Stimulated activated CD8-positive, alpha-beta memory T cell treated with anti-CD3 and anti-CD28 coated beads, Interleukin-15, amount 100 ng/mL, for 1 hour (primary cell): ENCODE measurements at places on chromosomes 1 and 21.

DNA sequence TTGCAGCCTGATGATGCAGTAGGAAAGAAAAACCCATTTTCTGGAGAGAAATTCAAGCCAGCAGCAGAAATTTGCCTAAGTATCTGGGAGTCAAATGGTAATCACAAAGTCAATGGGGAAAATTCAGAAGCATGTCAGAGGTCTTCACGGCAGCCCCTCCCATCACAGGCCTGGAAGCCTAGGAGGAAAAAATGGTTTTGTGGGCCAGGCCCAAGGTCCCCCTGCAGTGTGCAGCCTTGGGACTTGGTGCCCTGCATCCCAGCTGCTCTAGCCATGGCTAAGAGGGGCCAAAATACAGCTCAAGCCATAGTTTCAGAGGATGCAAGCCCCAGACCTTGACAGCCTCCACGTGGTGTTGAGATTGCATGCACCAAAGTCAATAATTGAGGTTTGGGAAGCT, 334.8 kb downstream of the PTBP2 start:
- DNase-seq, result no peak

DNA sequence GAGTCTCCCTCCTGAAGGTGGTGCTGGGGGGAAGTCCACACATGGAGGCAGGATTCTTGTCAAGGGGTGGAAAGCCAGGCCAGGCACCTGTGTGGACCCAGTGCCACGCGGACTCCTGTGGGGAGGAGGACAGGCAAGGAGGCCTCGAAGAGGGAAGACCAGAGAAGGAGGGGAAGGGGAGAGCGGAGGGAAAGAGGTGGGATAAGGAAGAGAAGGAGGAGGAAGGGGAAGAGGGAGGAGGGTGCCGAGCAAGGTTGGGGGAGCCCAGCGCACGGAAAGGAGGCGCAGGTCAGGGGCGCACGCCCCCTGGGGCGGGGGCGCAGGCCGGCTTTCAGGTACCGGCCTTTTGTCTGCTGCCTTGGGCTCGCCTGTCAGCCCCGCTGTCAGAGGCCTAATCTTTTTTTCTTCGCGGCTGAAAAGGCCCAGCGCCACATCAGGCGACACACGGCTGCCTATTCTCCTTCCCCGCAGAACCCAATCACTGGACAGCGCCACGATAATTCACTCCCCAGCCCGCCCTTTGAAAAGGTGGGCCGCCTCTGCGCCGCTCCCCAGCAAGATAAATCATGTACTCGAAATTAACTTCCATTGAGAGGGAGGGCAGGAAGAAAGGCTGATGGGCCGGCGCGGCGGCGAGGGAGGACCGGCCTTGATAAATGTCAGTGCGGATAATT, 42.5 kb downstream of the PRDM16 start:
- DNase-seq, result no peak

DNA sequence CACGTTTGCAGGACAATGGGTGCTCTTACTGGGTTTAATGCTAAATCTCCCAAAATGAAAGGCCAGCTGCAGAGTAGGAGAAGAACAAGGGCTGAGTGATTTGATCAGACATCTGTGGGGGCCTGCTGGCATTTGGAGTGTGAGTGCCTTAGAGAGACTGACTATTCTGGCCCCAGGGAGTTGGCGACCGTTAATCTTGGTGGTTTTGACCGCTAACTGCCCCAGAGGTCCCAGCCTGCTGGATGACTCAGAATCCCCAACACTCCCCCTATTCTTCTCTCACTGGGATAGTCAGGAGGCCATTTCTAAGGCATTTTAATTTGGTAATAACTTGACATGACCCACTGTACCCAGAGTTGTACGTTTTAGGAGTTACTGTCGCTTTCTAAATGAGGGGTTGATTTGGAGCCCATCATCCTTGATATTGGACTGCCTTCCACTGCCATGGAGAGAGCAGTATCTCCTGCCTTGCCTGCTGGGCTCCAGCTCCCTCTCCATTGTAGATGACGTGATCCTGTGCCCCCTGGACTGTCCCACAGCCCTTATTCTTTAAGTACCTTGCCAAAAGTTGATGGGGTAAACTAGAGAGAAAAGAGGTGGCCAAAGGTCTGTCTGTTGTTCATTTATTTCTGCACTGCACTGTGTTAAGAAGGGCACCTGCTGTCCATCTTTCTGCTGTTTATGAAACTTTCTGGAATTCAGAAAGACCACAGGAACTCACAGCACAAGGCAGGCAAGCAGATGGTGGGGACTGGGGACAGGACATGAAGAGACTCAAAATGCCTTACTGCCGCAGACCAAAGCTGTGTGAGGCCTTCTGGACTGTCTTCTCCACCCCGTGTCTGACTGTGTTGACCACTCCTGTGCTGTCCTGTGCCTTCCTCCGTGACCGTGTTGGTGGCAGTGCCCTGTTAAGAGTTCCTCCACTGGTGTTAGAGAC, 98.2 kb upstream of the ARTN start:
- DNase-seq, result no peak

- DNase-seq, result no peak
Measured at GRCh38 chr1:106780806-106781569, 275.5 kb upstream of the PRMT6 start.

DNA sequence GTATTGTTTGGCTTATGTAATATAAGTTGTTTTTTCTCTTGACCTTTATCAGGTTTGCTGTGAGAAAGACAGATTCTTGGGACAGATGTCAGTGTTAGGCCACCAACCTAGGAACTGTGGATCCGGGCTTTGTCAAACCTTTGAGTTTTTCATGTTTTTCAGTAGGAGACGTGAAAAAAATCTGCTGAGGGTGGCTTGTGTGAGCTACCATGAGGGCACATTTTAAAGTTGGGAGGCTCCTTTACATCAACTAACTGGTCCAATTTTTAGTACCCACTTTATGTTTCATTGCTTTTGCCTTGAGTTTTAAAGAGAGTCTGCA, 801 bp downstream of the RPS6KC1 start:
- DNase-seq, result no peak

- no peak for DNase-seq
Measured at GRCh38 chr1:153827168-153827964, 52.2 kb downstream of the SLC27A3 start.

DNA sequence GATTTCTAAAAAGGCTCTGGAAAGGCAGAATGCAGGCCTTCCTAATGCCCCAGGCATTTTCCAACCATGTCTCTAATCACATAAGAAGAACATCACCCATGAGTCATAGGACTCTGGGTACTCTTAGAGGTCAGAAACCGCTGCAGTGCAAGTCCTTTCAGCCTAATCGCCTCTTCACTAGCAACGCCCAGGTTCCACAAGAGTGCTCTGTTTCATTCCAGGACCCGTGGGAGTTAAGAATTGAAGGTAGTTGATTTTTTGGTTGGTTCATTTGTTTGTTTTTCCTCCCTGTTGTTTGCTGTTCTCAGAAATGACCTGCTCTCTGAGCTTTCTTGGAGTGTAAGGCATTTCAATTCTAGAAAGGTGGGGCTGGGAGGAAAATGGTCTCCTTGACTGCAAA, 123.2 kb downstream of the NR5A2 start:
- DNase-seq, result no peak

GRCh38 chr1:186812570-186812969, 16.2 kb upstream of the PLA2G4A start:
- DNase-seq, result no peak

DNA sequence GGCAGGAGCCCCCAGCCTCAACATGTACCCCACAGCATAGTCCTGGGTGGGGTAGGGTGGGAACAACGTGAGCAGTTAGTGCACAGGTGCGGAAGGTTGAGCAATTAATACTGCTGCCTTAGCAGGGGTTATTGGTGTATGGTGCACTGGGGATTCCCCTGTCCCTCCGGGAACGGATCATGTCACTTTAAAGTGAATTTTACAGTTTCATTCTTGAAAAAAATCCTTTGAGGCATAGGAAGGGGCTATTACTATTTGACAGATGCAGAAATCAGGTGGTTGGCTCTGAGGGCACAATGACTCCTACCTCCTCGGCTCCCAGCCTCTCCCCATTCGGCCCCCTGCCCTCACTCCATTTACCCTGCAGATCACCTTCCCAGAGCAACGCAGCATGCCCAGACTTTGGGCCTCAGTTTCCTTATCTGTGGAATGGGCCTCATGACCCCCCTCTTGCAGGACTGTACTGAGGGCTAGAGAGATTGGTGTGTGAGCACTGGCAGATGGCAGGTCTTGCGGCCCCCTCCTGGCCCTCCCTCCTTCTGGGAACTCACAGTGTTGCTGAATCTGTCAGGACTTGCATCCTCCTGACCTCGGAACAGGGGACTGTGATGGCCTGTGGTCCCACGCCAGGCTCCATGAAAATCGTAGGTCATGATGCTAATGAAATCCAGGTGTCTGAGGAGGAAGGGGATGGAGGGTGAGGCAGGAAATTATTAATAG, 5.1 kb upstream of the MYBPH start:
- DNase-seq, result no peak

GRCh38 chr1:8202182-8202905, 115.6 kb upstream of the SLC45A1 start:
- no peak for DNase-seq

DNA sequence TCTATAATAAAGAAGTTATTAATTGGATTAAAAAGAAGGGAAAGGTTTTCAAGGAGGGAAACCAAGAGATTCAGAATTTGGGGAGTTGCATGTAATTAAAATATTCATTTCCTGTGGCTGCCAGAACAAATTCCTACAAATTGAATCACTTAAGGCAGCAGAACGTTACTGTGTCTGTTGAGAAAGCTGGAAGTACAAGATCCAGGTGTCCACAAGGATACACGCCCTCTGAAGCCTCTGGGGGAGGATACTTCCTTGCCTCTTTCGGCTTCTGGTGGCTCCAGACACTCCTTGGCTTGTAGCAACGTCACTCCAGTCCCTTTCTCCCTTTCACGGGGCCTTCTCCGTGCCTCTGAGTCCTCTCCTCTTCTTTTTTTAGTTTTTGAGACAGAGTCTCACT, 67.9 kb downstream of the KAZN start:
- no peak for DNase-seq

- no peak for DNase-seq
Measured at GRCh38 chr1:174031099-174031498, 8.9 kb upstream of the RC3H1 start.

DNA sequence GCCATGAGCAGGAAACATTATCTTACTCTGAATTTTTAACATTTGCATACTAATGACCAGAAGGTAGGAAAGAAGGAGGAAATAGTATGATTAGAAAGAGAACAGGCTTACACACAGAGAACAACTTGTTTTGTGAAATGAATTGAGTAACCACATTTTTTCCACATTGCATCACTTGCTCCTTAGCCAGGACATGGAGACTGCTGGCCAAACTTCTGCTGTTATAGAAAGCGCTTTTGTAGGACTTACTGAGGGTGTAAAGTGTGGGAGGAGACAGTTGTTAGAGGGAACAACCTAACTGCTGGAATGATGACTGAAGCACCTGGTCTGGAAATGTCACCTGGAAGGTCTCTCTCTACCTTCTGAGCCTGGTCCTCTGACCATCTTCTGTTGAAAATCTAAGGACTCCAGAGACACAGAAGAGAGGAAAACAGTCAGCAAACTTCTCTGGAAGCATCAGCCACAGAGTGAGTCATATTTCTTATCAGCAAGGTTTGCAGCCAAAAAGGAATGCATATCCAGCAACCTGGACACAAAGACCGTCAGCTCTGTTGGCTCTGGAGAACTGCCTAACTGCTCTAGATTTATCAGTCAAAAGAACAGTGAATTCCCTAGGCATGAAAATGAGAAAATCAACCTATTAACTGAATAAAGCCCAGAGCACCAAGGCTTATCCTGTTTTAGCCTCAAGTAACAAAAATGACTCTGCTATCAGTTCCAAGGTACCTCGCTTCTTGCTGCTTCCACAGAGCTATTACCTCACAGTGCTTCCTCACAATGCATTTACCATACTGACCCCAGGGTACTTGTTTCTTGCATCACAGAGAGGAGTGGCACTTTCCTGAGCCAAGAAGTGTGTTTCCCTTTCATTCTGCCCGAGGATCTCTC, 88.0 kb upstream of the SLFNL1 start:
- no peak for DNase-seq

DNA sequence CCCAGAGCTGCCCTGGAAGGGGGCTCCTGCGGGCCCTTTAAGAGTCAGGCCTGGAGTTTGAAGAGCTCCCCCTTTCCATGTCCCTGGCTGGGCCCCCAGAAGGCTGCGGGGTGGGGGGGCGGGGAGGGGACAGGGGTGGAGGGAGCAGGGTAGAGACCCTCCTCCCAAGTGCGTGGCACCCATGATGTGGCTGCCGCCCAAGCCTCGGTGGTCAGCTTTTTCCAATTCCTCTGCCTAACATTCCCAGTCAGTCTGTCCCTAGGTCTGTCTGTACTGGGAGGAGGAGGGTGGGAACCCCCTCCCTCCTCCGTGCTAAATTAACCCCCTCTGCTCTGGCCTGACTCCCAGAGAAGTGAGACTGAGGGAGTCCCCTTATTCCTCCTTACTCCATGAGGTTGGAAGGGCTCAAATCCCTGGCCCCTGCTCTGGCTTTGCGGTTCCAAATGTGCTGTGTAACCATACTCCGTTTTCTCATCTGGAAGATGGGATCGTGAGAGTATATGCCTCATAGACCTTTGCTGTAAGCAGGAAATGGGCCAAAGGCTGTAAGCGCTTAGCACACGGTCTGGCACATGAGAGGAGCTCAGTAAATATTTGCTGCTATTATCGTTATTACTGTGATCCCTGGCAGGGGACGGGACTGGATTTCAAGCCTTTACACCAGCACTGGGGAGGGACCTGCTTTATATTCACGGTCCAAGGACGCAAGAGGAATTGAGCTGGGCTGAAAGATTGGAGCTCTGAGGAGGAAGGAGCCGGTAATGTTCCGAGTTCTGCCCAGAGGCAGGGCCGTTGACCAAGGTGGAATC, 658 bp upstream of the COL16A1 start:
- no peak for DNase-seq

DNA sequence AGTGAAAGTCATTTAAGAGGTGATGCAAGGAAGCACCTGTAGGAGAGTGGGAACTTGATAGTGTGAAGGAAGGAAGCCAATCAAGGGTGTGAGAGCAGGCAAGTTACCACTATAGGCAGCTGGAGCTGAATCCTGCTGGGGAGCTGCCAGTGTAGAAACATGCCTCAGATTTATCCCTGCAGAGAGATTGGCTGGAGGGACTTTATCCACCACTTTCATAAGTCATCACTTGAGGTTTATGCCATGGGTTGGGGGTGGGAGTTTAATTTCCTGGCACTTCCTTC, 443.6 kb downstream of the PLPP3 start:
- DNase-seq, result no peak

DNA sequence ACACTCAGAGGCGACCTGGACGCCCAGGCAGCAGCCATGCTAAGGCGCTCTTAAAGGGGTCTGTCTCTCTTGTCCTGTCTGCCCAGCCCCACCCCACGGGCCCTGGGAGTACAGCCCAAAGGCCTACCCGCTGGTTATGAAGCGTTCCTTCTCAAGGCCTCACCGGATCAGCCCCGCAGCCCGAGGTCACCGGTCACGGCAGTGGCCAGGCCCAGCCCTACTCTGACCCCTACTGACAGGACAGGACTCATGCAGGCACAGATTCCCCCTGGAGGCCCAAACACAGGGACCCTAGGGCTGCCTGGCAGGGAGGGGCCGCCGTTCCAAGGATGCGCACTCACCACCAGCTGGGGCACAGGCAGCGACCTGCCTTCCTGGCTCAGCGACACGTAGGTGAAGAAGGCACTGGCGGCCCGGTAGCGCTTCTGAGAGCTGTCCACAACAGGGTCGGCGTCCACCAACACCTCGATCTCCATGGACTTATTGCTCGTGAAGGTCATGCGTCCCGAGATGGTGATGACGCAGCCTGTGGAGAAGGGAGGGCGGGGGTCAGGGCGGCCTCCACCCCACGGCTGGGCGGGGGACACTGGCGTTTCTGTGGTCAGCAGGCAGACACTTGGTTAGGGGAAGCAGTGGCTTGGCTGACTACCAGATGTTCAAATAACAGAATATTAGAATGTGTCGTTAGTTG, 20.0 kb upstream of the GPR153 start:
- no peak for DNase-seq

GRCh38 chr1:228852511-228853088, 117.3 kb downstream of the RHOU start:
- no peak for DNase-seq
